HCT116 (cell line): ENCODE measurements at places on chromosomes 2 and 18. TPM values are rescaled to one million over a fixed set of nuclear protein-coding genes. Genes with fewer than 3 reads are reported as not detected.

GRCh38 chr2:102129951-102130646 is 12.4 kb upstream of the IL1R1 start:
- DNase-seq, result no peak

GRCh38 chr2:218257390-218257981 is 3.3 kb upstream of the GPBAR1 start:
- peak; percentile 35 for DNase-seq

- no peak for DNase-seq
Observed at GRCh38 chr2:215817046-215817445, 196.3 kb downstream of the MREG start.

Gene NR4A2
- total RNA-seq, result 17.9 TPM

GRCh38 chr2:137107904-137108303 is 342.6 kb downstream of the THSD7B start:
- DNase-seq, result no peak

DNA sequence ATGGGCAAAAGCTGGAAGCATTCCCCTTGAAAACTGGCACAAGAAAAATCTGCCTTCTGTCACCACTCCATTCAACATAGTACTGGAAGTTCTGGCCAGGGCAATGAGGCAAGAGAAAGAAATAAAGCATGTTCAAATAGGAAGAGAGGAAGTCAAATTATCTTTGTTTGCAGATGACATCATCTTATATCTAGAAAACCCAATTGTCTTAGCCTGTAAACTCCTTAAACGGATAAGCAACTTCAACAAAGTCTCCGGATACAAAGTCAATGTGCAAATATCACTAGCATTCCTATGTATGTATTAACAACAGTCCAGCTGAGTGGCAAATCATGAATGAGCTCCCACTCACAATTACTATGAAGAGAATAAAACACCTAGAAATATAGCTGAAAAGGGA is 1579.3 kb downstream of the SUCLG1 start:
- no peak for DNase-seq

- no peak for DNase-seq
Observed at GRCh38 chr2:85181844-85182456, 48.8 kb downstream of the TCF7L1 start.

DNA sequence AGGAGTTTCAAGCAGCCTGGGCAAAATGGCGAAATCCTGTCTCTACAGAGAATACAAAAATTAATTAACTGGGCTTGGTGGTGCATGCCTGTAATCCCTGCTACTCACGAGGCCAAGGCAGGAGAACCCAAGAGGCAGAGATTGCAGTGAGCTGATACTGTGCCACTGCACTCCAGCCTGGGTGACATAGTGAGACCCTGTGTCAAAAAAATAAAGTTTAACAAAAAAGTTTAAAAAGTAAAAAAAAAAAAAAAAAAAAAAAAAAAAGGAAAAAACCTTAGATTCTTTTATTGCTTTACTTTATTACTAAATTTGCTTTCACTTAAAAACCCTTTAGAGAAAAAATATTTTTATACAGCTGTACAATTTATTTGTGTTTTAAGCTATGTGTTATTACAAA is 10.7 kb downstream of the CREB1 start:
- DNase-seq, result no peak

DNA sequence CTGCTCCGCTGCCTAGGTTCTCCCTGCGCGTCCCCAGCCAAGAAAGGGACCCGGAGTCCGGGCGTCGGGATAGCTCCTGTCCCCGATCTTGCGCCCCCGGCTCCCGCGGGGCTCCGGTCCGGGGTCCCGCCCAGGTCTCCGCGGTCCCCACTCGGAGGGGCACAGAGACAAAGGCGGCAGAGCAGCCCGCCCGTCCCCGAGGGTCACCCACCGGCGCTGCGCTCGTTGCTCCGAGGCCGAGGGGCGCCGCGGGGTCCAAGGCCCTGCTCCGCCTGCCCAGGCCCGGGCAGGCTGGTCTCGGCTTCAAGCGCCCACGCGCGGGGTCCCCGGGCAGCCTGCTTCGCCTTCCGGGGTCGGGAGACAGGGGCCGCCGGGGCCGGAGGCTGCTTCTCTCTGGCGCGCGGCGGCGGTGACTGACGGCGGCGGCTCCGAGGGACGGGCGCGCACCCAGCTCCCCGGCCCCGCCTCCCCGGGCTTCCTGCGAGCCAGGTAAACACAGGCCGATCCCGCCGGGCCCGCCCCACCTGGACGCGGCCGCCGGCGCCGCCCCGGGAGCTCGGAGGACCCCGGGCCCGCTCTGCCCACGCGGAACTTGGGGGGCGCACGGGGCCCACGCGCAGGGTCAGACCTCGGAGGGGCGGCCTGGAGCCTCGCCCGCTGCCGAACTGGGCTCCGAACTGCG is at the start of gene MBP:
Gene MBP, minus strand, starts transcription at position 415 of the 682 bp plus-strand sequence. CDS start 27,522 bp downstream, outside the sequence.
- DNase-seq, result no peak

DNA sequence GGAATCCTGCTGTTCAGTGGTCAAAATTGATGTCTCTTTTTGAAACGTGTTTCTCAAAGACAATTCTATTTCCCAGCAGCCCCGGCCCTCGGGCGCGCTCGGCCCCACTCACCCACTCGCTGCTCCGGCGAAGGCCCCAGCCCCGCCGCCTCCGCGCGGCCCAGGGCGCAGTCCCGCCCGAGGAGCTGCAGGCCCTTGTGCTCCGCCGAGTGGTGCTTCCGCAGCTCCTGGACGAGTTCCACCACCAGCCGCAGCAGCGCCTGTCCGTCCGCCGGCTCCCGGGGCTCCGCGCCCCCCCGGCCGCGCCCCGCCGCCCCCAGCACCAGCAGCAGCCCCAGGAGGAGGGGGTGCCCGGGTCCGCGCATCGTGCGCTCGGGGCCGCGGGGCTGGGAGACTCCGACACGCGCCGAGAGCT is 413 bp downstream of the ALKAL2 start:
- no peak for DNase-seq

Gene CHST9
- total RNA-seq, result not detected

DNA sequence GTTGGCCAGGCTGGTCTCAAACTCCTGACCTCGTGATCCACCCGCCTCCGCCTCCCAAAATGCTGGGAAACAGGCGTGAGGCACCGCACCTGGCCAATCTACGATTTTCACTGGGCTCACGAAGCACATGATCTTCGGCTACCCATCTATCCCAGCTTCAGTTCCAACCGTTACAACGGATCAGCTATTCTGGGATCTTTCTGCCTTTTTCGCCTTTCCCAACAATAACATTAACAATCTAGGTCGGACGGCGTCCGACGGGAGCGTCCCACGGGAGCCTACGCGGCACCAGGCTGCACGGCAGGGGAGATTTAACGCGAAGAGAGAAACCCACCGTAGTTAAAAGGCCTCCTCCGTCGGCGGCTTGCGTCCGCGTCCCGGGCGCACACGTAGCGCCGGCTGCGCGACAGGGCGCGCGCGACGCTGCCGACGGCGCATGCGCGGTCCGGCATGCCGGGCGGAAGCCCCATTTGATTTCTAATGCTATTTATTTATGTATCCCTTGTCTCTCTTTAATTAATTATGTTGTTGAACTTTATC is at the start of gene MSL3B:
Gene MSL3B, minus strand, starts transcription at position 394 of the 540 bp plus-strand sequence.
- peak; percentile 46 for DNase-seq
